ENCODE measurements at places on chromosomes 7 and 10.

- no peak for DNase-seq
Measured at GRCh38 chr7:151650161-151650560, 130.5 kb upstream of the RHEB start.

- DNase-seq: no peak
Measured at GRCh38 chr7:158186864-158187693, 400.5 kb downstream of the PTPRN2 start.

GRCh38 chr7:44380831-44381493, 55.6 kb upstream of the CAMK2B start:
- DNase-seq: no peak

DNA sequence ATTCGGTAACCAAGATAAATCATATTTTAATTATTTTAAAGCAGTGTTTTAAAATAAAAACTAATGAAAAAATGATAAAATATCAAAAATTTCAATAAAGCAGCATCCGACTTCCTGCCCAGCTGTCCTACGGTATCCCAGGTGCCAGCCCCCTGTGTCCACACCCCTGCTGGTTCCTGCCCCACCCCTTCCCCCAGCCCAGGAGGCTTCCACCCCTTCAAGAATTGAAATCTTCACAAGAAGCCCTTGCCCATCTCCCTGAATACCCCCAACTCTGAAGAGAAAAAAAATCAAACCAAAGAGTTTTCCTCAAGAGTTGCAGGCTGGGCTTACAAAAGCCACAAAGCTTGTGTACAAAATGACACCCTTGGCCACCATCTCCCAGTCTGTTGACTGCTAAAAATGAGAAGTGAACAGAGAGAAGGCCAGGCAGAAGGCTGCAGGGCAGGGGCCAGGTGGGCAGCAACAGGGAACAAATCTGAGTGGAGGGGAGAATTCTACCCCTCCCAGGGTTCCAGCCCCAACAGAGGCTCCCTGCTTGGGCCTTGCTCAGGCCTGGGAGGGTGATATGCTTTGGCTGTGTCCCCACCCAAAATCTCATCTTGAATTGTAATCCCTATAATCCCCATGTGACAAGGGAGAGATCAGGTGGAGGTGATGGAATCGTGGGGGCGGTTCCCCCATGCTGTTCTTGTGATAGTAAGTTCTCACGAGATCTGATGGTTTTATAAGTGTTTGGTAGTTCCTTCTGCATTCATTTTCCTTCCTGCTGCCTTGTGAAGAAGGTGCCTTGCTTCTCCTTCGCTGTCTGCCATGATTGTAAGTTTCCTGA, 14.5 kb downstream of the GPRIN2 start:
- DNase-seq: peak; percentile 3

- no peak for DNase-seq
Measured at GRCh38 chr10:110648692-110649346, 4.7 kb downstream of the RBM20 start.

DNA sequence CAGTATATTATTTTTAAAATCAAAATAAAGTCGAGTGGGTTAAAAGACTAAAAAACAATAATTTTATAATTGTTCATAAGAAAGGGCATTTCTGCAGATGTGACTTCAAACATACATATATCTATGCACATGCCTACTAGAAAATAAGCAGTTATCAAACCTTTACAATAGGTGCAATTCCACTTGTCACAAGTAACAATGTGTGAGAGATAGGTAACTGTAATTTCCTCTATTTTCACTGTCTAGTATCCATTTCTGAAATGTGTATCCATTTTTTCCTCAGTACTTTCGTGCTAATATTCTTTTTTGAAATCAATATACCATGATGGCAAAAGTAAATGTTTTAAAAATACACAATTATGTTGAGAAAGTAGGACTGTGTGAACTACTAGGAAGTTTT, 96.9 kb upstream of the GNAI1 start:
- DNase-seq: no peak

GRCh38 chr10:71314028-71314693, 4.9 kb upstream of the SLC29A3 start:
- peak; percentile 56 for DNase-seq

DNA sequence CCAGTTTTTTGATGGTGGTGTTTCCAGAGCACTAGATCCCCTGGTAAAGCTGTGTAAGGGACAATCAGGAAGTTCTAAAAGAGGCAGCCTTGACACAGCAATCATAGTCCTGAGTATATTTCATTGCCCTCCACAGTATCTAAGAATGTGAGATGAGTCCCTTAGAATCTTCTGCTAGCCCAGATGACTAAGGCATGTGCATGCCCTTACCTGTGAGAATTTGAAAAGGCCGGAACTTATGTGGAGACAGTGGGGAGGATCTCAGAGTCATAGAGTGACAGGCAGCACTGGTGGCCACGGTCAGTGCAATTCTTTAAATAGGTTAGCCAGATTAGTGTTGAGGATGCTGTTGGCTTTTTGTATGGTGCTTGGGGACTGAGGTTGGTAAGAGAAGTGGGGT, 361.4 kb upstream of the VSTM2A start:
- DNase-seq: no peak

GRCh38 chr10:79101560-79102497, 33.1 kb downstream of the ZMIZ1 start:
- DNase-seq: no peak

DNA sequence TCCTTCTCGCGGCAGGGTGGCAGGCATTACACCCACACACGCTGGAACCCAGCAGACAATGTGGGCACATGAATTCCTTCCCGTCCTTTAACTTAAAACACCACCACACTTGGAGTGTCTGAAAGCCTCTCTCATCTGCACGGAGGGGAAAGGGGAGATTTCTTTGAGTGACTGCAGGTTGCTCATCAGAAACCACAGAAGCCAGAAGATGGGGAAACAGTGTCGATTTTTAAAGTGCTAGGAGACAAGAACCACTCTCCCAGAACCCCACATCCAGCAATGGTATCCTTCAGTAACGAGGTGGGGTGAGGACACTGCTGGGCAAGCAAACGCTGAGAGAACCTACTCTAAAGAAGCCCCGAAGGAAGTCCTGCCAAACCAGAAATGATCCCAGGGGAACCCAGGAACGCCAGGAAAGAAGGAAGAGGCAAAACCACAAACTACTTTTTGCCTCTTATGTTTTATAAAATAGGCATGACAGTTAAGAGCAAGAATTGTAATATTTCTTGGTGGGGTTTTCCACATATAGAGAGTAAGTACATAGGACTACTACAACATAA, 254.3 kb downstream of the ELFN1 start:
- peak; percentile 24 for DNase-seq

Data from stimulated activated naive CD8-positive, alpha-beta T cell treated with anti-CD3 and anti-CD28 coated beads, Interleukin-15, Interleukin-2, amounts not matched to agents 100 U/mL and 50 U/mL, for 24 hours (primary cell).